ENCODE measurements at places on chromosomes 16 and 17.

DNA sequence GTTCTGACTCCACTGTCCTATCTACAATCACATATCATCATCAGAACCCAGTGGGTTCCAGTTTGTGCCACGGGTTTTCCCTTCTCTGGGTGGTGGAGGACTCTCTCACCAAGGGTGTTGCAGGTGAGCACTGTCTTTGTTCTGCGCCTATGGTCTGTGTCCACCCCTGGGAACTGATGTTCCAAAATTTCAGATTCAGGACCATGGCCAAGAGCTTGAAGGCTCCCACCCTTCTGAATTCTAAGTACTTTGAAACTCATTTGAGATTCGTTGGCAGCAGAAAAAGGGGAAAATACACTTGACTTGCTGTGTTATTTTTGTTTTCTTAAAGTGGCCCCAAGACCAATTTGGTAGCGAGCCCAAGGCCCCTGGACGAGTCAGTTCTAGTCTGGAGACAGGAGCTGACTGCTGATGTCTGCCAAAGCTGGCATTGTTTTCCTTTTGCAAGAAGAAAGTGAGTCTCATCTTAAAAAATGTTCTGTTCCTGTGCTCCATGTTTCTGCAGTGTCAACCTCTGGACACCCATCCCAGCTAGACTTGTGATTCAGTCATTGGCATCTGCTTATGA, 310.9 kb downstream of the HAPSTR1 start:
- DNase-seq, result no peak

DNA sequence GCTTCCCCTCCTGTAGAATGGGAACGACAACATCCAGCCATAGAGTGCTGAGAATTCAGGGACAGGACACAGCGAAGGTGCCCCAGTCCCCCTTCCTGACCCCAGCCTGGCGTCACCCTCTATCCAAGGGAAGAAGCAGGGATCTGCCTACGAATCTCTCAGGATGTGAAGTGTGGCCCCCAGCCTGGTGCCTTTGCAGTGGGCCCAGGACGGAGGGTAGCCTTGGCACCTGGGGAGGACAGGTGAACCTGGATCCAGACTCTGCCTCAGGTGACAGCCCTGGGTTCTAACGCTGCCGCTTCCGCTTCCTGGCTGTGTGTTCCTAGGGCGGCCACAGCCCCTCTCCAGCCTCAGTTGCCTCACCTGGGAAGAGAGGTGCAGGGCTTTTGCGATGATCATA, 36.4 kb downstream of the JPH3 start:
- no peak for DNase-seq

- DNase-seq, result no peak
These were observed 74.2 kb upstream of the ZNF469 start for GRCh38 chr16:88308441-88309173.

GRCh38 chr16:35533683-35534082, 2074.3 kb downstream of the TP53TG3F start:
- no peak for DNase-seq

GRCh38 chr17:62680541-62681052, 53.1 kb downstream of the MRC2 start:
- no peak for DNase-seq

GRCh38 chr17:64773836-64774761, 112.0 kb upstream of the SMURF2 start:
- no peak for DNase-seq

DNA sequence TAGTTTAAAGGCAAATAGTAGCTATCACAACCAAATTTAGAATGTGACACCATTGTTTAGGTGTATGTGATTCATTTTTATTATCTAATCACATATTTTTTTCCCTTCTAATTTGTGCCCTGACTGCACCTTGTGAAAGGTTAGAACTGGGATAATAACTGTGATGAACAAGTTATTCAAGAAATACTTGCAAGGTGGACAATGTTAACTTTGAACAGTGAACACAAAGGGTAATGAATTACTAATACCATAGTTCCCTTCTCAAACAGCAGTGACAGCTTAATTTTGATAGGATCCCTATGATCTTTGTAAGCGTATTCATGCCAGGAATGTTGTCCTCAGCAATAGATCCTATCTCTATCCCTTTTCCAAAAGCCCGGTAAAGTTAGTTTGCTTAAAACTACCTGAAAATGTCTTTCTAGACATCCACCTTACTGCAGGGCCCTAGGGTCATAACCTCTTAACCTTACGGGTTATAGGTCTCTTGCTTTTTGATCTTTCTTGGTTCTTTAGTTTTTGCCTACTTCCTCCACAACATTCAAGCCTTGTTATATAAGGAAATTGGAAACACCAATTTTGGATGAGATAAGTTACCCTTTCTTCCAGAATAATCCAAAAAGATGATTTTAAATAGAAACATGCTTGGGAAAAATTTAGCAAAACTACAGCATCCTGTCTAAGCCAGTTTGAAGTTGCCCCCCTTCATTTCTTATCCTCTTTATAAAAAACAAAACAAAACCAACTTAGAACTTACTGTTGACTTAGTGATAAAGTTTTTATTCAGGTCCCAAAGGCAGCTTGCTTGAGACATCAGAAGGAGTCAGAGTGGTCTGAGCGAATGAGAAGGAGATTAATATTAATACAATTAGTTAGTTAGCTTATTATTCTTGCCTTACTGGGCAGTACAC, 200.0 kb upstream of the TBX2 start:
- DNase-seq, result no peak

GRCh38 chr17:48850792-48851323, 20.0 kb downstream of the CALCOCO2 start:
- DNase-seq, result no peak

- DNase-seq, result no peak
These were observed at the start of gene CA10 for GRCh38 chr17:52158450-52159042. CA10 (minus strand) TSS chr17:52158714.

- peak; percentile 53 for DNase-seq
These were observed at the start of gene PGS1 for GRCh38 chr17:78378225-78379130. PGS1 (plus strand) TSS chr17:78378649; CDS start chr17:78378666, 17 bp downstream.

Data from amniotic stem cell (primary cell).